DMS 273 treated with DMSO at 0.1 percent for 48 hours (cell line): ENCODE measurements at places on chromosomes 6 and 20.
A peak's percentile ranks its signal among the peaks of the same experiment; 100 is the strongest.

GRCh38 chr6:44869321-44869897, 458.7 kb upstream of the RUNX2 start:
- no peak for DNase-seq

- peak; percentile 59 for DNase-seq
Observed at GRCh38 chr6:6556738-6557503, 31.6 kb upstream of the LY86 start.

DNA sequence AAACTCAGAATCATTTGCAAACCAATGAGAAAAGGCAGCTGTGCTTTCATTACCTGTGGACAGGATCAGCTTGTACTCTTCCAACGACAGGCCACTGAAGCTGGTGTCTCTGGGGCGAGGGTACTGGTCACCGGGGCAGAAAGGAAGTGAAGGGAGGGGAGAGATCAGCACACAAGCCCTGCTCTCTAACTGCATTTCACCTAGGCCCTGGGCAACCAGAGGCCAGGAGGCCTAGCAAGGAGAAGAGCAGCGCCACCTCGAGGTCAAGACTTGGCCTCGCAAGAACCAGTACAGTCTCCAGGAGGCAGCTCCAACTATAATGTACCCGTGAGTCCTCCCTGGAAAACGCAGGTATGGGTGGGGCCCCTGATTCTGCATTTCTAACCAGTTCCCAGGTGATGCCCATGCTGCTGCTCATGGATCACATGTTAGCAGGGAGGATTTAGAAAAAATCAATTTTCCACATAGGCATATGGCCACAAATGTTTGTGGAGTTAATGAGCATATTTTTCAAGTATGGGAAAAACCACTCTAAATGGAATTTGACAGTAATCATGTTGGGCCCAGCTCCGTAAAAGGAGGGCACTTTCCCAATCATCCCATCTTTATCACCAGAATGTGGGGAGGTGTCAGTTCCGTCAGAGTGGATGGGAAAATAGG, 11.0 kb downstream of the UQCC2 start:
- peak; percentile 29 for DNase-seq

DNA sequence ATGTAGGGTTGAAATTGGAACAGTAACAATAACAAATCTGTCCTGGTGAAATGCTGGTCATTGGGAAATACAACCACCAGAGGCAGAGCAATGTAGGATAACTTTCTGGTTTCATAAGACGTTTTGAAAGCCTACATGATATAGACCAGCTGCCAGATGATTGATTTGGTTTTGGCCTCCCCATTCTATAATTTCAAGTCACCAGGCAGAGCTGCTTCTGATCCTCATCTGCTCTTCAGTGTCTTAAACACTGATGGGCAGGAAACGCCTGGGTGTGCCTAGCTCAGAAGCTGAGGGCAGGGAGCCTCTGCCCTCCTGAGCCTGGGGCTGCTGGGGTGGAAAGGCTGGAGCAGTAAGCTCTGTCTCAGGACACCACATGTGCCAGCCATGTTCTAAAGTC, 24.5 kb downstream of the DHX35 start:
- no peak for DNase-seq

DNA sequence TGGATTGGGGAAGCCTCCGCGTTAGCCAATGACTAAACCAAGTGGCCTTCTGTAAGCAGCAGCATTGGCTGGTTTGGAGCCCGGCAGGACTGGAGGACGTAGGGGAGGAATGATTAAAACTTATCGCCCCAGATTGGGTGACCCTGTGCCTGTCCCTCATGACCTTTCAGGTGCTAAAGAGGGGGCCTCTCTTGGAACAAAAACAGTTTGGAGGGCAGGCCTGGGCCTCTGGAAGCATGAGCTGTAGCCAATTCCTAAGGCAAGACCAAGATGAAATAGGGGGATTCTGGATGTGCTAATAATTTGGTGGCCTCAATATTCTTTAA, 1.4 kb downstream of the GMPR start:
- DNase-seq = no peak
